B cell (primary cell): ENCODE measurements at places on chromosomes 3 and 15. TPM values are rescaled to one million over a fixed set of nuclear protein-coding genes. Genes with fewer than 3 reads are reported as not detected.

DNA sequence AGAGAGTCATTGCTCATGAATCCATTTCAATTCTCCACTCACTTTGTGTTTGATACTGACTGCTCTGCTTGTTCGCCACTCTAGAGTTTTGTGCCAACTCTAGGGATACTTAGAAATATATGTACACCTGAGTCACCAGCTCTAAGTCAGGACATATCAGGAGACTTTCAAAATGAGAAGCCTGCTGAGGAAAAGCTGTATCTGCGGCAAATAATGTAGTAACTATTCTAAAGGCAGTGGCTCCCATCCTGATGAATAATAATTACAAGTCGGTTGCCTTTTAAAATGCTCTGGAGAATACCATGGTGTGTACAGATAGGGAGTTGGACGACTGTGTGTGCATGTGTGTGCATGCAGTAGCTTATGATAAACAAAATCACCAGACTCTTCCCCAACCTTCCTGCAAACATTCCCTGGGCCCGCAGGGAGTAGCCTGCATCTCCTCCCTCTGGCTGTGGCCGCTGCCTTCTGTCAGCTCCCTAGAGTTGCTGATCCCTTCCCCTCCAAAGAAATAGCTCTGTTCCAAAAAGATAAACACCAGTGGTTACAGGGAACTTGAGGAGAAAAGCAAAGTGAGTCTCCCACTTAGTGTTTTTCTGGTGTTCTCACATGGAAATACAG, 346.3 kb upstream of the UMPS start:
- DNase-seq: no peak

GRCh38 chr3:165390166-165390565, 194.0 kb upstream of the SLITRK3 start:
- no peak for DNase-seq

GRCh38 chr3:59499000-59499399, 449.2 kb upstream of the CFAP20DC start:
- no peak for DNase-seq

DNA sequence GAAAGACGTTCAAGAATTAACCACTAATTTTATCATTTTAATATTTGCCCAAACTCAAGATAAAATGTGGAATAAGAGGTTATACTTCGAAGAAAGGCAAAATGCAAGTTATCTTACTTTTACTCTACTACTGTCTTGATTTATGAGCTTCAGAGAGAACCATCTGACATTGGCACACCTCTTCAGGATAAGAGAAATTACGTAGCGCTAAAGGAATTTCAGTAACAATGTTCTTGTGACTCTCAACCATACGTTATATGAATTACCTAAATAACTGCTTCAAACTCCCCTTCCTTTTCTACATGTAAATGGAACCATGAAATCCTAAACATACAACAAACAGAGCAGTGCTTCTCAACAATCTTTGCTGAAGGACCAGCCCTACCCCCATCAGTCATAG, 96.8 kb downstream of the ZNF385D start:
- no peak for DNase-seq

DNA sequence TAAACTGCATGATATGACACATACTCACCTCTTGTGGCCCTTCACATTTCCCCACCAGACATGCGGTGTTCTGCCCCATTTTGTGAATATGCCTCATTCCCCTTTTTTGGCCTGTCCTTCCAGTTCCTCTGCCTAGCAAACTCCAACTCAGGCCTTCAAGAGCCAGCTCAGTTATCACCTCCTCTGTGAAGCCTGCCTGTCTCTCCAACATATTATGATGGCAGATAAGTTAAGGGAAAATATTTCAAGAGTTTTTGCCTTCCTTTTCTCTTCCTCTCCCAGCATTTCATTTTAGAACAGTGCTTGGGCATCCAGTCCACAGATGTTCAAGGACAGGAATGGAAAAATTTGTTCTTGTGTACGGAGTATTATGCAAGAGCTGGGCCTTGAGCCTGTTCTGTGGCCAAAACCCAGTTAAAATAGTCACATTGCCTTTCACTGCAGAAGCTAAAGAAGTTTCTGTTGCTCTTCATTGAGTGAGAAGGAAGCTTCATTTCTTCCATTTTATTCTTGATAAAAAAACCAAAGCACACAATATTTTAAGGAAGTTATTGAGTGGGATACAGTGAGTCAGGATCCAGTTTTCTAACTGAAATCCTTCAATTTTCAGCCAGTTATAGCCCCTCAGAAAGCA, 192.0 kb downstream of the GHSR start:
- no peak for DNase-seq

- DNase-seq: no peak
Observed at GRCh38 chr3:45786801-45787495, 9.4 kb downstream of the SLC6A20 start.

DNA sequence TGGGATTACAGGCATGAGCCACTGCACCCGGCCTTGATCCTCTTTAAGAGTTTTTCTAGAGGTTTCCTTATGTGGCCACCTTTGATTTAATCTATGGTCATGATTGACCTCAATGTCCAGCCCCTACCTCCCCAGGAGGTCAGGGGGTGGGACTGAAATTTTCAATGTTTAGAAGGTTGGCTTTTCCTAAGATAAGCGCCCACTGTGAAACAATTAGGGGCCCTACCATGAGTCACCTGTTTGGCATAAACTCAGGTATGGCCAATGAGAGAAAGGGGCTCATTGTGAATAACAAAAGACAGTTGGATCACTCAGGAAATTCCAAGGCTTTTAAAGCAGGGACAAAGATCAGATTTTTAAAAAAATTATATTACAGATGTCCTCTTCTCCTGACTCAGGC, 51.1 kb downstream of the ZBTB11 start:
- no peak for DNase-seq

GRCh38 chr3:98645039-98645438, 51.6 kb upstream of the CPOX start:
- DNase-seq: no peak

- DNase-seq: no peak
Observed at GRCh38 chr3:122082357-122082756, 27.2 kb downstream of the CD86 start.

- DNase-seq: peak; percentile 6
Observed at GRCh38 chr3:98188545-98188944, 22.0 kb downstream of the OR5H15 start.

- no peak for DNase-seq
Observed at GRCh38 chr3:45088543-45089358, 57.4 kb downstream of the CDCP1 start.

DNA sequence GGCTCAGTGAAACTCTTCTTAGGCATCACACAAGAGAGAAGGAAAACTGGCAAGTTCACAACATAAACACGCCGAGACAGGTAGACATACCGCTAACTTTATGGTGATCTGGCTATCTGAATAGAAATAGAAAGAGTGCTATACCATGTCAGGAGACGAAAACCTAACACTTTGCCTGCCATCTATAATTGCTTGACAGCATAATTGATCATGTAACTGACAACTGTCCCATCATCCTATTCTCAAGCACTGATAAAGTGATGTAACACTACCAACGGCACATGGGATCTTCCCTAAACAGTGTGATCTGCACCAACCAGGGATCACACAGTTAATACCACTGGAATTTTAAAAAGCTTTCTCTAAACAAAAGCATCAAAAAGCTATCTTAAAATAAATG, 270.9 kb upstream of the NSMCE3 start:
- no peak for DNase-seq

DNA sequence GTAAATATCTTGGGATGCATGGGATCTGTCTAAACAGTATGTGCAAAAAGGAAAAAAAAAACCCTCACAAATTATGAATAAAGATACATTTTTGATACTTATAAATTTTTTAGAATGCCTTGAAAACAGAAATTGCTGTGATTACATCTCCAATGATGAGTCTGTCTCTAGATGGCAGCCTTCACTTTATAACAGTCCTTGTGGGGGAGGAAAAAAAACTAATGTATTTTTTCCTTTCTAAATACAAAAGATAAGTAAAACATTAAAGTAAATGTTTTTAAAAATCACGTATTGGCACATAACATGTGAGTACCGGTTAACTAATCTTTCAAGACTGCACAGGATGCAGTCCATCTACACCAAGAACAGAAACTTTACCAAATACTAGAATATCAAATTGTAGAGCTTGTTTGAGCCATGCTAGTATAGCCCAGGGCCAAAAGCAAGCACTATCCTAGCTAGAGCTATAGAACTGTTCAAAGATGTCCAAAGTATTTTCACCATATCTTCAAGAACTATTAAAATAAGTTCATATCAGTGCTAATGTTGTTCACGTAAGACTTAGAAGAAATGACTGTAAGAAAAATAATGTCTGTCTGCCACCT, 206.4 kb downstream of the STAG1 start:
- no peak for DNase-seq

- DNase-seq: no peak
Observed at GRCh38 chr3:152121270-152121636, 147.5 kb upstream of the MBNL1 start.

- DNase-seq: peak; percentile 40
Observed at GRCh38 chr15:78907577-78907976, 34.9 kb downstream of the MORF4L1 start.

Gene SKOR1
- 0.32 and 0.67 TPM in 2 replicates for total RNA-seq

Gene ADAMTS9
- not detected in 2 replicates for total RNA-seq

Gene RBP2
- total RNA-seq: not detected in 2 replicates

Gene PPARG
- total RNA-seq: 0.44 TPM in 1 of 2 replicates, not detected in the other

Gene IMPG2
- 0.44 and 0.53 TPM in 2 replicates for total RNA-seq

Gene ENTPD3
- not detected in 2 replicates for total RNA-seq

Gene ZNF501
- 6.1 and 7.2 TPM in 2 replicates for total RNA-seq
